ENCODE measurements at places on chromosomes 7 and 10.
A peak's percentile ranks its signal among the peaks of the same experiment; 100 is the strongest.

DNA sequence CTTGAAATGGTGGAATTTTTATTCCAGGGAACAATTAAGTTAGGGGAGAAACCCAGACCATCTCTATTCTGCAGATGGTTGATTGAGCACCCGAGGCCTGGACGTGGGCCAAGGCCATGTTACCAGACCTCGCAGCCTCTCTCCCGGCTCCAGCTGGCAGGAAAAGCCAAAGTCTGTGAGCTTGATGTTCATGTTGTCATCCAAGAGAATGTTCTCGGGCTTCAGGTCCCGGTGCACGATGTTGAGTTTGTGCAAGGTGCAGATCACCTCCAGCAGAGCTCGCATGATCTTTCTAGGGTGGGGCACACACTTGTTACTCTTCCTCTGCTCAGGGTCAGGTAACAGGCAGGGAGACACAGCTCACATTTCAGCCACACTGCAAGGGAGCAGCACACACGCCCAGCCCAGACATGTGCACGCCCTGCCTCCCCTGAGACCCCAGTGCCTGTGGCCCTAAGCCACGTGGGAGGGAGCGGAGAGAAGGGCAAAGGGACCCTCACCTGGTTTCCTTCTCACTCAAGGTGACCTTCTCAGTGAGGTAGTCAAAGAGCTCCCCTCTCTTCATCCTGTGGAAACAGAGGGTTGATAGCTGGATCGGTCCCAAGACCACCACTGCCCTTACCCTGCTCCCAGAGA, 9.5 kb downstream of the PHKG1 start:
- no peak for DNase-seq

- DNase-seq: no peak
Observed at GRCh38 chr10:1620803-1621202, 116.5 kb downstream of the ADARB2 start.

DNA sequence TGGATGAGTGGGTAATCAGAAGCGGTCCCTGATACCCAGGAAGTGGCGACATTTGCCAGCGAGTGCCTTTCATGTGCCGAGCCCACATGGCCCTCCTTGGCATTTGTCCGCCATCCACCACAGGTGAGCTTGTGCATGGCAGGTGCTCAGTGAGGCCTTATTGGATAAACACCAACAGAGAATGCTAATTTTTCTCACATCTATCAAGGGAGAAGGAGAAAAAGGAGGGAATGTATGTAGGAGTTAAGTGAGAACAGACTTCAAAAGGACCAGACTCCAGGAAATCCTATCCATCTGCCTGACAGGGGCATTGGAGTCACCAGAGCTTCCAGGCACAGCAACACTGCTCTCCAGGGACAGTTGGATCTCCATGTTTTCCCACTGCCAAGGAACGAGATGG, 143.5 kb upstream of the ZMIZ1 start:
- DNase-seq: no peak

GRCh38 chr7:126485791-126486190, 767.0 kb downstream of the GRM8 start:
- DNase-seq: no peak

- DNase-seq: no peak
Observed at GRCh38 chr10:114265392-114266053, 26.5 kb downstream of the VWA2 start.

GRCh38 chr10:129033790-129034272, 433.2 kb upstream of the MGMT start:
- no peak for DNase-seq

- DNase-seq: no peak
Observed at GRCh38 chr10:54914049-54914448, 113.0 kb upstream of the PCDH15 start.

DNA sequence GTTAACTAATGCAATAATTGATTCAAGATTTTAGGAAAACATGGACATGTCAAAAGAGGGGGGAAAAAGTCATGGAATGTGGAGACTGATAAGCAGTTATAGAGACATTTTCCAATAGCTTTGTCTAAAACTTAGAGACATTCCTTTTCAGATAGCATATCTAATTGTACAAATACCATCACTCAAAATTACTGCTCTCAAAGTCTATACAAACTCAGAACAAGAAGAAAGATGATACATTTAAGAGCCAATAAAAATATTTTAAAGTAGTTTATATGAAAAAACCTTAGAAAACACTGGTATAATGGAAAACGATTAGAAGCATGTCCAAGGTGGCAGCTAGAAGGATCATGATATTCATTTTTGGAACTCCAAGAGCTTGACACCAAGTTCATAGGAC, 146.5 kb downstream of the DOCK4 start:
- DNase-seq: no peak

DNA sequence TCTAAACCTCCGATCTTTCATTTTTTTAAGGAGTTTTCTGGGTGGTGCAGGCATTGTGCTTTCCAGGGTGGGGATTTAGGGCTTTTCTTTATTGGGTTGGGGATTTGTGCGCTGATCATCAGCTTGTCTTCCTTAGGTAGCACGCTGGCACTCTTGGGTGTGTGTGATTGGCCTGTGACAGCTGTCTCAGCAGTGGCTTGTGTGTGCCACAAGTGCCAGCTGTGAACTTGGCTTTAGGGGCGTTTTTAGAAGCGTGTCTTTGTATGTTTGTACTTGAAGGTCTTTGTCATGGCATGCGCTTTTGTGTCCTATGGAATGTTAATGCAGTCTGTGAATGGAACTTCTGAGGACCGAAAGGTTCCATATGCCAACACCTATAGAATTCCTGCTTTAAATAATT, 788 bp downstream of the AKAP9 start:
- DNase-seq: peak; percentile 58

GRCh38 chr10:79948976-79949722, at the start of gene SFTPD:
Gene SFTPD, minus strand, starts transcription at chr10:79949105. Its CDS starts 2,446 bp downstream, at chr10:79946659.
- peak; percentile 77 for DNase-seq

- DNase-seq: no peak
Observed at GRCh38 chr7:139852482-139852845, 23.4 kb downstream of the TBXAS1 start.

GRCh38 chr10:11232222-11232961, 214.7 kb downstream of the CELF2 start:
- DNase-seq: no peak

GRCh38 chr7:96218664-96219243, 103.1 kb downstream of the SLC25A13 start:
- no peak for DNase-seq

- DNase-seq: no peak
Observed at GRCh38 chr10:116848944-116849247, 403 bp upstream of the ENO4 start.

GRCh38 chr7:76381814-76382213, 23.0 kb upstream of the YWHAG start:
- no peak for DNase-seq

DNA sequence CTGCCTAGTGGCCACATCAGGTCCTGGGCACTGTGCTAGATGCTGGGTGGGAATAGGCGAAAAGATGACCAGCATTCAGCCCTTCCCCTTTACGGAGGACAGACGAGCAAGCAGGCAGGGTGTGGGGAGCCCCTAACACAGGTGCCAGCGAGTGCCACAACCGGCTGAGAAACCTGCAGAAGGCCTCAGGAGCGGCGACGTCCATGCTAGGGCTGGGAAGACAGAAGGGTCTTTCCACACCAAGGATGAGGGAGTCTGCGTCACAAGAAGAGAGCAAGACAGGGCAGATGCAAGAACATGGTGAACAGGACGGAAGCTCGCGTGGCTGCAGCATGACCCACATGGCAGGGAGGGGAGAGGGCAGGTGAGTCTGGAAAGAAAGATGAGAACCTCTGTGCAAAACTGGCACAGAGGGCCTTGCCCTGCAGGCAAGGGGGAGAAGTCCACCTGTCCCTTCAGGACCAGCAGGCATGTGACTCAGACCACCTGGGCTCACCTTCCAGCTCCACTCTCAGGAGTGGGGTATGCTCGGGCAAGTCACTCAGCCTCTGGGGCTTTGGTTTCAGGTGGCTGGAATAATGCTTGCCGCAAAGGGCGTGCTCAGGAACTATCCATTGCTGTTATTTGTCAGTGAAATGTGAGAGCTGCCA, 36.6 kb downstream of the KCNH2 start:
- DNase-seq: peak; percentile 32

DNA sequence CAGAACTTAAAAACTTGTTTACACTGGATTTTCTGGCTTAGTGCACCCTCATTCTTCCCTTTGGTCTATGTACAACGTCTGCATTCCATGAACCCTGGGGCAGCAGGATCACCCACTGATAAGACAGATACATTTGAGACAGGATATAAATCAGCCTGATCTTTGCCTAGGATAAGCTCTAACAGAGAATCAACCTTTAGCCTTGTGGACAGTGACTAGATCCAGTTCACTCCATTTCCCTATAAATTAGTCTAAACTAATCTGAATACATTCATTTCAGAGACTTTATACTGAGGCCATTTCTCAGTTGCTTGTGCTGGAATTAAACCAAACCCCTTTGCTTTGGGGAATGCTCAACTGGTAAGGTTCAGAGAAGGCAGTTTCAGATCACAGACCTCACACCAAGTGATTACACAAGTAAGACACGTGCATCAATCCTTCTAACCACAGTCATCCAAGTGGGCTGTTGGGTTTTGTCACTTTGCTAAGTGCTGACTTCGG, 639.8 kb upstream of the FZD8 start:
- DNase-seq: no peak

- no peak for DNase-seq
Observed at GRCh38 chr10:105644559-105644958, 1003.5 kb downstream of the SORCS3 start.

GRCh38 chr7:77328669-77329068, 87.5 kb downstream of the GSAP start:
- no peak for DNase-seq

DNA sequence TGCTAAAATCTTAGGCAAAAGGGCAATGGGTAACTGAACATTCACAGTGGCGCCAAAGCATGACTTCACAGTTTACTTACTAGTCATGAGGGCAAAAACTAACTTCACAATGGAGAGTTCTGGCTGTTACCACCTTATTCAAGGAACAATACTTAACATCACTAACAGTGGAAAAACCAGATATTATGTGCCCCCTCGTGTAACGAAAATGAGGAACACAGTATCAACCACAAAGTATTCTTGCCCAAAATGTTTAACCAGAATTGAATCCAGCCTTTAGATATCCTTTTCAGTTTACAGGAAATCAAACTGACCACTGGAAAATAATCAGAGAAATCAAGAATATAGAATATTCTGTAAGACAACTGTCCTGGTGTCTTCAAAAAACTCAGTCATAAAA, 9.5 kb downstream of the C7orf25 start:
- DNase-seq: no peak

GRCh38 chr7:110940756-110941155, 150.2 kb upstream of the LRRN3 start:
- no peak for DNase-seq

DNA sequence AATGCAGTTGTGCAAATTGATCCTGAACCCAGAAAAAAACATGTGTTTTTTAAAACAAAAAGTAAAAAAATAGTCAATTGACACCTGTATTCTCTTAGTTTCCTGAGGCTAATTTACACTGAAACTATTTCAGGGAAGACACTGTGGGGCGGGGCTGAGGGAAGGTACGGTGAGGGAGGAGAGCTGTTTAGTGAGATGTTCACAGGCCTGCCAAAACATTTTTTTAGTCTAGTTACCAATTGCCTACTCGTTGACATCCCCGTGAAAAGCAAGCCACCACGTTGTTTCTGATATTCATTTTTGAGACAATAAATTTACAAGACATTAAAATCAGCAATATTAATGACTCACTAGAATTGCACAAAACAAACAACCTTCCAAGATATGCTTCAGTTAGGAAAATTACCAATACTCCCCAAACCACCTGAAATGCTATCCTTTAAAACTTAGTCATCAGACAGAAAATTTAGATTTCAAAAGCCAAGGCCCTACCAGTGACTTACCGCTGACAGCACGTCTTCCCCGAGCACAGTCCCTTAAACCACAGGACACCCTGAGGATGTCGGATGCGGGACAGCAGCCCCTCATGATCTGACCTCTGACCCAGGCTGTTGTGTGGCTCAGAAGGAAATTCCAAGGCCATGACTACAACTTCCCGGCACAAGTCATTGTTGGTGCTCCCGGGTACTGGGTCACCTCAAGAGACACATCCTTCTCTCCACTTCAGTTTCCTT, 279.2 kb downstream of the PRPF18 start:
- DNase-seq: no peak

Measured in lower lobe of right lung (tissue), 2 donors.